ENCODE measurements at places on chromosomes 3 and 15. TPM values are rescaled to one million over a fixed set of nuclear protein-coding genes. Genes with fewer than 3 reads are reported as not detected.

- no peak overlapping the region for H3K4me3 ChIP-seq
- no peaks in the 10 kb centered on the region for H3K4me1 ChIP-seq
- no peak overlapping the region for H3K27ac ChIP-seq
- H3K36me3 ChIP-seq, result no peaks in the 10 kb centered on the region
- DNase-seq, result no peak
Measured at GRCh38 chr3:2061360-2061759, 37.3 kb upstream of the CNTN4 start.

DNA sequence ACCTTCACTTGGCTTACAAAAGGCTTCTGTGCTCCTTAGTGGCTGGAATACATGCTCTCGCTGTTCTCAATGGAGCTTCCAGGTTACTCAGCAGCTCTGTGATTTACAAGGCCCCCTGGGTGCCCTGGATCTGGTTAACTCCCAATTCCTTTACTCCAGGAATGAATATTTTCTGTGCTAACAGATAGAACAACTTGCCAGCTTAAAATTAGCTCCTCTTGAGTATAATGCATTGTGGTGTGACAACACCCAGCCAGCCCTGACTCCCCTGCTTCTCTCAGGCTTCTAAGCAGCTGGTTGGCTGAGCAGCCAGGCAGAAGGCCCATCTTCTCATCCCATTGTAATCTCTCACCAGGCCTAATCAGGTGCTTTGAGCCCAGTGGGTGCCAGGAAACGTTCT lies 246.4 kb downstream of the ALCAM start:
- peaks cover 5% of the 10 kb centered on the region for H3K4me1 ChIP-seq
- DNase-seq, result peak; percentile 30
- H3K4me3 ChIP-seq, result no peak overlapping the region
- H3K36me3 ChIP-seq, result no peaks in the 10 kb centered on the region

DNA sequence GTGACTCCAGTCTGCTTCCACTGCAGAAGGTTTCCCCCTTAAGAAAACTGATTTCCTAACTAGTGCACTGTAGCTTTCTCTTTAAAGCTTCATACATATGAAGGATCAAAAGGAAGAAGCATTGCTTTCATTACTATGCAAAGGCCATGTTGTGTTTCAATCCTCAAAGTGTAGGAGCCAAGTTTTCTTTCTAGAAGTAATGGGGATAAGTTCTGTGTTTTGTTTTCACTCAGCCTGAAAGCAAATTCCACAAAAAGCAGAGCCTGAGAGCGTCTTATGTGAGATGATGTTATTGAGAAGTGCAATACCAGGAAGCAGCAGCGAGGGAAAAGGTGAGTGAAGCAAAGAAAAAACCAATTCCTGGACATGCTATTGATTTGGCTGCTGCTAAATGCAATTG lies 99.7 kb downstream of the GMNC start:
- no peak for DNase-seq
- H3K27me3 ChIP-seq, result no peaks in the 10 kb centered on the region
- no peaks in the 10 kb centered on the region for H3K4me1 ChIP-seq
- no peak overlapping the region for H3K27ac ChIP-seq

- H3K36me3 ChIP-seq, result peaks cover 29% of the 10 kb centered on the region
- H3K27me3 ChIP-seq, result no peaks in the 10 kb centered on the region
- H3K27ac ChIP-seq, result no peak overlapping the region
- no peaks in the 10 kb centered on the region for H3K4me1 ChIP-seq
- no peak for DNase-seq
Measured at GRCh38 chr3:193680220-193680619, 87.2 kb downstream of the OPA1 start.

- no peak overlapping the region for H3K27ac ChIP-seq
- no peaks in the 10 kb centered on the region for H3K27me3 ChIP-seq
- H3K4me1 ChIP-seq, result no peaks in the 10 kb centered on the region
Measured at GRCh38 chr3:191047930-191048329, 151.1 kb upstream of the OSTN start.

DNA sequence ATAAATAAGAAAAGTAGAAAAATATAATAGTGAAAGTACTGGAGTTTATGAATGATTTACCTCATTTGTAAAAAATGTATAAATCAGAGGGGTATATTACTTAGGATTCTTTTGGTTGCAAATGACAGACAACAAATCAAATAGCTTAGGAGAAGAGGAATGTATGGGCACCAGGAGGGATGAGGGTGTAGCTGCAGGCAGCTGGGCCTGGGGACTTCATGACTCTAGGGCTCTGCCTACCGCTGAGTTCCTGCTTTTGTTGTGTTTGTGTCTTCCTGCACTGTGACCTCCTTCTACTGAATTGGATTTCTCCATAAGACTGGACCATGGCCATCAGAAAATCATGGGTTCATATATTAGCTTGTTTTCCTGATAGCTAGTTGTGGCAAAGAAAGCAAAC lies 27.9 kb upstream of the PDE8A start:
- no peaks in the 10 kb centered on the region for H3K36me3 ChIP-seq
- no peak overlapping the region for H3K4me3 ChIP-seq
- no peak overlapping the region for H3K27ac ChIP-seq
- no peak for DNase-seq

GRCh38 chr15:39946862-39947261 lies 12.9 kb downstream of the EIF2AK4 start:
- no peaks in the 10 kb centered on the region for H3K27me3 ChIP-seq
- no peak overlapping the region for H3K4me3 ChIP-seq
- H3K4me1 ChIP-seq, result no peaks in the 10 kb centered on the region
- no peak overlapping the region for H3K27ac ChIP-seq
- DNase-seq, result no peak

GRCh38 chr3:28376424-28376823 lies 27.8 kb upstream of the AZI2 start:
- H3K27me3 ChIP-seq, result no peaks in the 10 kb centered on the region
- no peaks in the 10 kb centered on the region for H3K4me1 ChIP-seq
- no peaks in the 10 kb centered on the region for H3K36me3 ChIP-seq
- H3K27ac ChIP-seq, result no peak overlapping the region
- no peak overlapping the region for H3K4me3 ChIP-seq

GRCh38 chr3:65177960-65178376 lies 490.2 kb upstream of the ADAMTS9 start:
- peaks cover 11% of the 10 kb centered on the region for H3K4me1 ChIP-seq
- H3K27ac ChIP-seq, result peak overlapping the region; percentile 22

GRCh38 chr3:51588724-51589123 lies 50.2 kb downstream of the RAD54L2 start:
- H3K4me1 ChIP-seq, result no peaks in the 10 kb centered on the region
- H3K27me3 ChIP-seq, result no peaks in the 10 kb centered on the region
- H3K36me3 ChIP-seq, result peaks cover 26% of the 10 kb centered on the region
- H3K27ac ChIP-seq, result no peak overlapping the region
- no peak overlapping the region for H3K4me3 ChIP-seq

DNA sequence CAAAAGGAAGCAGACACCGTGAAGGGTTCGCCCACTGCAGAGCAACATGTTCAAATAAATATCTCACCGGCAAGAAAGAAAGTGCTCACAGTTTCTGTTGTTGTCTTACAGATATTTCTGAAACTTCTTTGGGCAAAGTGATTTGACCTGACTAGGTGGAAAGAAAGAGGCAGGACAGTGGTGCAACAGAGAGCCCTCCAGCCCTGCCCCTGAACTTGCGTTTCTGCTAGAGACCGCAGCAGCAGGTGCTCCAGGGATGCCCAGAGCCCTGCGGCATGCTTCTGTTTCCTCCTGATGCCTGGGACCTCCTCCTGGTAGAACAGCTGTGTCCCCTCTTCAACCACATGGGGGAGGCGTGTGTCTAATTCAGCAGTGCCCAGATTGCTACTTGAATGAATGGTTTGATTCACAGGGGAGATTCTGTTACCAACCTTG lies 123.4 kb downstream of the ATP10A start:
- H3K4me3 ChIP-seq, result no peak overlapping the region
- H3K27ac ChIP-seq, result no peak overlapping the region

DNA sequence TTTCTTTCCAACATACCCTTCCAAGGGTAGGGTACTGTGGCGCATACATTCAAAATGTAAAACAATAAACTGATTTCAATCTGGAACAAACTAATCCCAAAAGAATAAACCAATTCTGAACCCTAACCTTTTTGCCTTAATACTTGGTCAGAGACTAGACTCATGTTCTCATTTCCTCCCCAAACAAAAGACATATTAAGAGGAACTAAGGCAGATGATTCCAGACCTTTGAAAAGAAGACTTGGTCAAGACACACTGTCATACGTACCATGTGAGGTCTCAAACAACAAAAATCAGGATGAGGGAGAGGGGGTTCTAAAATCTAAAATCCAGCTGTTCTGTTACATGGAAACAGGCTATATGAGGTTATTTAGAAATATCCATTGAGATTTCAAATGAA lies 102.1 kb downstream of the RFTN1 start:
- H3K27me3 ChIP-seq, result no peaks in the 10 kb centered on the region
- no peak for DNase-seq
- no peaks in the 10 kb centered on the region for H3K36me3 ChIP-seq
- no peak overlapping the region for H3K27ac ChIP-seq
- no peak overlapping the region for H3K4me3 ChIP-seq
- H3K4me1 ChIP-seq, result peaks cover 8% of the 10 kb centered on the region

GRCh38 chr3:37510755-37511154 lies 336.4 kb upstream of the LRRFIP2 start:
- peak overlapping the region; percentile 87 for H3K27ac ChIP-seq
- no peaks in the 10 kb centered on the region for H3K27me3 ChIP-seq
- peaks cover 59% of the 10 kb centered on the region for H3K36me3 ChIP-seq
- no peak for DNase-seq
- peaks cover 68% of the 10 kb centered on the region for H3K4me1 ChIP-seq

DNA sequence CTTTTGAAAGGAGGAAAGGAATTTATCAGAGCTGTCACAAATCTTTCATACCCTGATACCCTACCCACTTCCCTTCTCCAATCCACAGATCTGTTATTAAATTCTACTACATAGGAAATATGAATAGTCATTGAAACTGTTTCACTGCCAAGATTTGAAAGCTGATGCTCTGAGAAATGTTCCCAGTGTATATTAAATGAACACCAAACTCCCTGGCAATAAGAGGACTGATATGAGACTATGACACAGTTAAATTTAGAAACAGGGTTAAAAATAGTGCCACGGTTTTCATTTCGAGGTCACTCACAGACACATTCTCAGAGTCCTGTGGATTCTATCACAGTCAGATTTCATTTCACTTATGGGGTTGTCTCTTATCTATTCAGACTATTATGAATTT lies 27.2 kb upstream of the GBE1 start:
- no peak for DNase-seq
- peak overlapping the region; percentile 64 for H3K27ac ChIP-seq
- H3K27me3 ChIP-seq, result no peaks in the 10 kb centered on the region
- no peaks in the 10 kb centered on the region for H3K36me3 ChIP-seq

DNA sequence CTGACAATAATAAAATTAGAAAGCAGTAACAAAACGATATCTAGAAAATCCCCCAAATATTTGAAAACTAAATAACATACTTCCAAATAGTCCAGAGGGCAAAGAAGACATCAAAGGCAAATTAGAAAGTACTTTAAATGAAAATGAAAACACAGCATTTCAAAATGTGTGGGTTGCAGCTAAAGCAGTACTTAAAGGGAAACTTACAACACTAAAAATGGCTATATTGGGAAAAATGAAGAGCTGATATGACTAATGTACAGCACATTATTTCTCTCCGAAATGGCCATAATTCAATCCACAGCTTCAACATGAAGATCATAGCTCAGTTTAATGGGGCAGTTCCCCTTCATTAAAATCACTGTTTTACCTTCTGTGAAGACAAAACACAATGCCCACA lies 71.9 kb downstream of the FBXL22 start:
- no peak for DNase-seq
- no peaks in the 10 kb centered on the region for H3K4me1 ChIP-seq
- no peaks in the 10 kb centered on the region for H3K27me3 ChIP-seq
- no peak overlapping the region for H3K4me3 ChIP-seq
- peaks cover 100% of the 10 kb centered on the region for H3K36me3 ChIP-seq

DNA sequence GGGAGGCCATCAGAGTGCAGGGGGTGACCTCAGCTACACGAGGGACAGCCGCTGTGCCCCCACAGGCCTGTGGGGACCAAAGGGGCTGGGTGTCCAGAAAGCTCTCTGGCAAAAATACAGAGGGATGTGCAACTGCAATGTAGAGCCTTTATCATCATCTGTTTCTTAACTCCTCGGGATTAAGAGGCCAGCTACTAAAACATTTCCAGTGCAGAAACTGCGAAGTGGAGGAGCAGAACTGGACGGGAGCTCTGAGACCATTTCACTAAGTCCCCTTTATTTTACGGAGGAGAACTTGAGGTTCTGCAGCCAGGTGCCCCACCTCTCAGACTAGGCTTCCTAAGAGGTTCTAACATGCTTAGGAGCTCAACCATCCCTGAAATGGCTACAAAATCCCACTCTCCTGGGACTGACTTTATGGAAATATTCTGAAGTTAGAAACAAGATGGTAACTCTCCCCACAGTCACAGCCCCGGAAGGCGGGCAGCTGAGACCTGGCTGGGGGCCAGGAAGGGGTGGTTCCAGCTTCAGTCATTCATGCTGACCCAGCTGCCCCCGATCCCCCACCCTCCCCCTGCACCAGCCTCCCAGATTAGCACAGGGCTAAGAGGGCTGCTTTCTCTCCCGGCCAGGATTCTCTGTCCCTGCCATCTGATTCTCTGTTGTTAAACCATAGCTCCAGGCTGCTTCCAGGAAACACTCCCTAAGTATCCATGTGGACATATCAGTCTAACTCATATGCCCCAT lies 40.3 kb downstream of the UMPS start:
- peaks cover 52% of the 10 kb centered on the region for H3K4me1 ChIP-seq
- H3K27me3 ChIP-seq, result no peaks in the 10 kb centered on the region
- peak; percentile 84 for DNase-seq
- no peak overlapping the region for H3K4me3 ChIP-seq

GRCh38 chr3:72789786-72790185 lies 58.5 kb downstream of the SHQ1 start:
- H3K36me3 ChIP-seq, result peaks cover 18% of the 10 kb centered on the region
- no peak for DNase-seq
- H3K27me3 ChIP-seq, result no peaks in the 10 kb centered on the region
- no peaks in the 10 kb centered on the region for H3K4me1 ChIP-seq
- H3K4me3 ChIP-seq, result no peak overlapping the region

- no peak overlapping the region for H3K4me3 ChIP-seq
- H3K36me3 ChIP-seq, result no peaks in the 10 kb centered on the region
- H3K4me1 ChIP-seq, result peaks cover 5% of the 10 kb centered on the region
- no peak for DNase-seq
- no peak overlapping the region for H3K27ac ChIP-seq
- no peaks in the 10 kb centered on the region for H3K27me3 ChIP-seq
Measured at GRCh38 chr3:157131861-157132260, 28.1 kb downstream of the CCNL1 start.

The ABTB1 gene
- total RNA-seq, result 39.3 TPM

The CCDC9B gene
- 113 TPM for total RNA-seq

The PFN2 gene
- total RNA-seq, result 66.1 TPM

The GOLGA6A gene
- total RNA-seq, result not detected

The ZNF660 gene
- total RNA-seq, result 1.3 TPM

All from heart left ventricle (tissue), 16 donors.